ENCODE measurements at places on chromosomes 5 and 9.

GRCh38 chr5:118371973-118372831 lies 616.1 kb downstream of the DTWD2 start:
- DNase-seq = no peak

GRCh38 chr9:30967476-30967875 lies 1417.0 kb upstream of the ACO1 start:
- no peak for DNase-seq

DNA sequence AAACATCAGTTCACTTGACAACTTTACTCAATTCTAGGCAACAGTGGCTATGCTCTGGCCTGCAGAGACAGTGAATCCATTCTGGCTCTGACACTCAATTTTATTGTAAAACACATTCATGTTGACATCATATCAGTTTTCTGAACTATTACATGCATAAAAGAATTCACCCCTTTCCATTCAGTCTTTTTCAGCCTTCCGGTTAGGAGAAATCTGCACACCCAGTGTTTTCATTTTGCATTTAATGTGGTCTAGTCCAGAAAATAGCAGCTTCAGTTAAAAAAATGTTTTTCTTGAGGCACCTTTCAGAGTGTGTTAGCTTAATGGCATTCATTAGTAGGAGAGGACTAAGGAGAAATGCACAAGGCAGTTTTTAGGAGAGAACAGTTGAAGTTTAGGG lies 95.1 kb downstream of the PBX3 start:
- DNase-seq = no peak

DNA sequence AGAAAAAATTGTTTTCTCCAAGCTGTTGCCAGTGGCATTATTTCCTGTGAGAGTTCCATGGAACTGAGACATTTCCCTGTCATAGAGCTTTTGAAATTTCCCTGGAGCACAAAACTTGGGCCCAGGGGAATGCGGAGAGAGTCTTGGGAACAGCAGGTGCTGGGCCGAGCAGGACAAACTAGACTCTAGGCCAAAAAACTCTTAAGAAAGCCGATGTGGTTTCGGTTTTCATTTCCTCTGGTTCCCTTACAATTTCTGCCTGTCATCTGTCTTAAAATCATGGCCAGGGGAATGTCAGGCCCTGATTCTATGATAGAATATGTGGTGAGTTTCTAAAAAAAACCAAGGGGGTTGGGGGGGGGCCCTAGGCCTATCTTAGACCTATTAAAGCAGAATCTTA lies 4.6 kb downstream of the SLC35A4 start:
- DNase-seq = peak; percentile 50

DNA sequence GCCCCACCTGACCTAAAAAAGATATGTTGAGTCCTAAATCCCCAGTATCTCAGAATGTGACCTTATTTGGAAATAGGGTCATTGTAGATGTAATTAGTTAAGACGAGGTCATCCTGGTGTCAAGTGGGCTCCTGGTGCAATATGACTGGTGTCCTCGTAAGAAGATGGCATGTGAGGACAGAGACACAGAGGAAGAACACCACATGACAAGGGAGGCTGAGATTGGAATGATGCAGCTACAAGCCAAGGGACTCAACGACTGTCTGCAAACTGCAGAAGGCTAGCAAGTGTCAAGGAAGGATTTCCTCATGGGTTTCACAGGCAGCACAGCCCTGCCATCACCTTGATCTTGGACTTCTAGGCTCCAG lies 100.4 kb upstream of the DAP start:
- DNase-seq = no peak

DNA sequence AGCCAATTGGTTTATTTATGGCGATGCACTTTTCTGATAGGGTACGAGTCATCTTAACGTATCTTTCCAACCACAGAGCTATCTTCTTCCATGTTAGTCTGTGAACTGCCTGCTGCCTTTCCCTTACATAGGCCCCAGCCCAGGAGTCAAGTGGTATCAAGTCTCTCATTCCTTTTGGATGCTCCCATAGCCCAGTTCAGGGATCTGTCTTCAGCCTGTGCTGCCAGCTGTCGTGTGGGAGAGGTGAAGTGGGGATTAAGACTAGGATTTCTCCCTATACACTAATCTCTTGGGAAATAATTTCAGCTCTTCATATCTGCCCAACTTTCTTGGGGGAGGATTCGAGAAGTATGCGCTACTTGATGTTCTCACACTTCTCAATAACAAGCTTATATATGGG lies 475.7 kb downstream of the EBF1 start:
- DNase-seq = no peak

DNA sequence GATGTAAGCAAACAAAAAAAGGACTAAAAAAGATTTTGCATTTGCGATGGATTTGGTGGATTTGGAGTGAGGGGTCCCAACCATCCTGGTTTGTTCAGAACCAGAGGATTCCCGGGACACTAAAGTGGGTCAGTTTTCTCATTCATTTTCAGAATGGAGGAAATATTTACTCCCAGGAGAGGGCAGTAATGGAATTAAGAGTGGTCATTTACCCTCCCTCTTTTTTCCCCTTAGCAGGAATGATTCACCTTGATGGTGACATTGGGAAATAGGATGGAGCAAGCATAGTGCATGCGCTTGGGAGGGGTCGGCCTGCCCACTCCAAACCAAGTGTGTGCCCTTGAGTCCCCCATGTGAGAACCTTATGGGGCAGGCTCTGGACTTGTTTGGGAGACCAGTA lies 164.2 kb upstream of the PUM3 start:
- DNase-seq = no peak

DNA sequence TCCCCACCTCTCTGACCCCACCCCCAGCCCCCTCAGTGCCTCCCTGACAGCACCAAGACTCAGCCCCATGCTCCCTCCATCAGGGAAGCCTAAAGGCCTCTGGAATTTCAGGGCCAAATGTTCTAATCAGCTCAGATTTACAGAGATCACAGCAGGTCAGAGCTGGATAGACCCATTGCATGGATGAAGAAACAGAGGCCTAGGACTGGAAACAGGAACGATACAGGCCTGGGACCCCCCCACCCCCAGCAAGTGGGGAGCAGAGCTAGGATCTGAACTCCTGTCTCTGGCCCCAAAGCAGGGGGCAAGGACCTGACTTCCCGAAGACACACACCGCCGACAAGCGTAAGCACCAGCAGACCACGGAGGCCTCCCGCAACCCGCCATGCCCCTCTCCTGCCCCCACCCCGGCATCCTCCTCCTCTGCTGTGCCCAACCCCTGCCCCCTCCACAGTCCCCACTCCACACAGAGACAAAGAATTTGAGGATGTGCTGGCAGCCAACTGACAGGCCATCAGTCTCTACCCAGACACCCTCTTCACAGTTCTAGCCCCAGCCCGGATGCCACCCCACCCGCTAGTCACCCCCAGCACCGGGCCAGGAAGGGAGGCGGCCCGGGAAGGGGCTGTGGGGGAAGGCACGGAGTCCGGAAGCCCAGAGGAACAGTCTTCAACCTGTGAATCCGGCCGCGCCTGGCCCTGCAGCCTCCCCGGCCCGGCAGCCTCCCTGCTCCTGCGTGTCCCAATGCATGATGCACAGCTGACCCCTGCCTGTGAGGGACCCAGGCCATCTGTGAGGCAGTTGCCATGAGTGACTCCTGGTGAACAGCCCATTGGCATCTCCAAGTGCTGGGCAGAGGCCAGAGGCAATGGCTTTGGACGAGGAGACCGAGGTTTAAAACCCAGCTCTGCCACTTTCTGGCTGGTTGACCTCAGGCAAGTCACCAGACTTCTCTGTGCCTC lies 31.3 kb downstream of the NDUFA8 start:
- no peak for DNase-seq

DNA sequence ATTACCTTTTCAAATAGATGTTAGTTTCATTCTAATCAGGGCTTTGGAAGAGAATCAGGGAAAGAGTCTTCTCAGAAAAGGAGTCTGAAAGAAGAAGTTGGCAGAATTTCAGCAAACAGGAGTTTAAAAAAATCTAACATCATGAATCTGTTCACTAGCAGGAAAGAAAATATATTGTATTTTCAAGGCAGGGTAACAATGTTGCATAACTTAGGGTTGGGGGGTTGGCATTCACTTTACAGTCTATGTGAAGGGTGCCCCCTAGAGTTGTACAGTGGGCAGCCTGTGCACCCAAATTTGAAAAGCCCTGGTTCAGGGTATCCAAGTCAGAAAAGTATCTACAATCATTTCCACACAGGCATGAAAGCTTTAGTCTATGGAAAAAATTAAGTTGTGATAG lies 348.4 kb upstream of the SLC30A5 start:
- DNase-seq = no peak

- no peak for DNase-seq
Observed at GRCh38 chr5:170475294-170476000, 28.4 kb upstream of the KCNIP1 start.

DNA sequence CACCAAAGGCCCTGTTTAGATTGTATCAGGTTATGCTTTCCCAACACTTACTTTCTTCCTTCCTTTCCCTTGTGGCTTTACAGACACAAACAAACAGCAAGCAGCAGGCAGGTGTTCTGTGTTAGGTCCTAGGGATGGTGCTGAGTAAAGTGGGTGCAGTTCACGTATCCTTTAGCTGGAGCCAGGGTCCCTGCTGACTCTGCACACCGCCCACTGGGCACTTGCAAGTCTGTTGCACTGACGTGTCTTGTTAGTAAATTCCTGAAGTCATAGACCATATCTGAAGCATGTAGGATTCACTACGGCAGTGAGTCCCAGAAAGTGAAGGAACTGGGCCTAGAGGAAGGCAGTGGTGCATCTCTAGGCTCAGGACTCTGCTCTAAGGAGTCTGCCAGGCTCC lies 96.5 kb downstream of the DAPK1 start:
- peak; percentile 68 for DNase-seq

DNA sequence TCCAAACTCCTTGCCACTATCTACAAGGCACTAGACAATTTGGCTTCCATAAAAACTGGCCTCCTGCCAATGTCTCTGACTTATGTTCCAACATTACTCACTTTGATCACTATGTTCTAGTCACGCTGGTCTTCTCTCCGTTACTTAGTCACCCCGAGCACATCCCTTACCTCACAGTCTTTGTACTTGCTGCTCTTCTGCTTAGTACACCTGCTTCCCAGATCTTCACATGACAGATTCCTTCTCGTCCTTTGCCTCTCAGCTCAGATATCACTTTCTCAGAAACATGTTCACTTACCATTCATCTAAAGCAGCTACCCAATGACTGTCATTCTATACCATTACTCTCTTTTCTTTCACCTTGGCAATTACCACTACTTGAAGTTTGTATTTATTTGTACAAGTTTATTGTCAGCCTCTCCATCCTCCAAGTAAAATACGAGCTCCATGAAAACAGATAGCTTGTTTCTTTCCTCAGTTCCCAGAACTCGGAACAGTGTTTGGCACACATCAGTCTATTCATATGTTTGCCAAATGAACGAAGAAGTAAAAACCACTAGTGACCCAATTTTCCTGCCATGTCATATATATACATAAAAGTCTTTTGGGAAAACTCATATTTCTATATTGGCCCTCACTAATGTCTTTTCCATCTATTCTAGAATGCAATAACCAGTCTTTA lies 5.9 kb upstream of the SLC22A5 start:
- no peak for DNase-seq

GRCh38 chr9:35928591-35929452 lies 19.5 kb downstream of the SPAAR start:
- DNase-seq = no peak

GRCh38 chr5:31639481-31640411 lies 815 bp downstream of the PDZD2 start:
- DNase-seq = no peak

DNA sequence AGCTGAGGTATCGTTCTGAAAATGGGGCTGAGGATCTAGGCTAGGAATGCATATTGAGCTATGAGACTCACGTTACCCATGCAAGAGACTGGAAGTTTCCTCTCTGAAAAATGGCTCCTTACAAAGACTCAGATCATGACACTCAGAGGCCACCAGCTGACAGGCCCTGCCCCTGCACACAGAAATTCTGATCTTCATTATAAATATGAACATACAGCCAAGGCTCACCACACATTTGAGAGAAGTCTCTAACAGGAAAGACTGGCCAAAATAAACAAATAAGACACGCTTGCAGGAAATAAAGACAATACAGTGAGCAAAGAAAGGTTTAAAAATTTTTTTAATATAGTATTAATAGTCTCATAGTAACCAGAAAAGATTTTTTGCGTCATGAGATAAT lies 365.9 kb downstream of the NFIB start:
- no peak for DNase-seq

GRCh38 chr5:165525271-165525670 lies 2019.9 kb downstream of the MAT2B start:
- DNase-seq = peak; percentile 62

GRCh38 chr9:77649109-77649812 lies 1.1 kb upstream of the GNA14 start:
- DNase-seq = peak; percentile 38

- DNase-seq = peak; percentile 91
Observed at GRCh38 chr5:180860887-180861822, at the start of gene ZFP62. Gene ZFP62, minus strand, starts transcription at chr5:180861276. Its CDS starts 57 bp downstream, at chr5:180861219.
